ENCODE measurements at places on chromosomes 7 and 10.

- no peak for DNase-seq
Measured at GRCh38 chr7:7761974-7762779, 43.8 kb upstream of the RPA3 start.

- no peak for DNase-seq
Measured at GRCh38 chr7:115216652-115217051, 294.8 kb downstream of the MDFIC start.

DNA sequence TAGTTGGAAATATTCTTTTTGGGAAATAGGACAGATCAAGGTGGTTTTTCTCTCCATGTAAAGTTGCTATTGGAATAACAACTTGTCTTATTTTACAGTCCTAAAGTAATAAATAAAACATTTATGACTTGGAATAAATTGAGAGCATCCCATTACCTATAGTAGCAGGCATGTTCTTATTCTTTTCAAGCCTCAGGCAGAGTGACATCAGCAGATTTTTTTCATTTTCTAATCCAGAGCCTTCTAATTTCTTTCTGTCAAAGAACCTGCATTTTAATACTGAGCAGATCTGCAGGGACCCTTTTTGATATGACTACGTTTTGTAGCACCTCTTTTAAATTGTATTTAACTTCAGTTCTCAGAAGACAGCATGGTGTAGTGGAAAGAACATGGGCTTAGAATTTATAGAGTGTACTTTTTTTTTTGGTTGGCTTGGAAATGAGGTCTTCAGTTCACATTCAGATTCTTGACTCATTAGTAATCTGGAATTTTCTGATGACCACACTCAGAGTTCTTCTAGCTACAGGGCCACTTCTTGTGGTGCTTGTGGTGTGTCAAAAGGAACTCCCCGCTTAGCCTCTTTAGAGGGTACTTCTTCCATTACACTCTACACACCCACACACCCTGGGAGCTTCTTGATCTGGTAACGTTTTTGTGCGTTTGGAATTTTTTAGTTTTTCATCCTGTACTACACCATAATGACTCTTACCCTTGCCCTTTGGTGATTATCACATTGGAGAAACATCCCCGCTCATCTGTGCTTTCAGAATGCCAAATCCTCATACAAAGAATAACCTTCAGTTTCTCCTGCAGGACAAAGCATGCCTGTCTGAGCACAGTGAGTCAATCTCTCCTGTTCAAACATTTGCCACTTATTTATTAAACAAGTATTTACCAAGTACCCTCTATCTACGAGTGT is 34.6 kb downstream of the AGK start:
- DNase-seq: peak; percentile 50

DNA sequence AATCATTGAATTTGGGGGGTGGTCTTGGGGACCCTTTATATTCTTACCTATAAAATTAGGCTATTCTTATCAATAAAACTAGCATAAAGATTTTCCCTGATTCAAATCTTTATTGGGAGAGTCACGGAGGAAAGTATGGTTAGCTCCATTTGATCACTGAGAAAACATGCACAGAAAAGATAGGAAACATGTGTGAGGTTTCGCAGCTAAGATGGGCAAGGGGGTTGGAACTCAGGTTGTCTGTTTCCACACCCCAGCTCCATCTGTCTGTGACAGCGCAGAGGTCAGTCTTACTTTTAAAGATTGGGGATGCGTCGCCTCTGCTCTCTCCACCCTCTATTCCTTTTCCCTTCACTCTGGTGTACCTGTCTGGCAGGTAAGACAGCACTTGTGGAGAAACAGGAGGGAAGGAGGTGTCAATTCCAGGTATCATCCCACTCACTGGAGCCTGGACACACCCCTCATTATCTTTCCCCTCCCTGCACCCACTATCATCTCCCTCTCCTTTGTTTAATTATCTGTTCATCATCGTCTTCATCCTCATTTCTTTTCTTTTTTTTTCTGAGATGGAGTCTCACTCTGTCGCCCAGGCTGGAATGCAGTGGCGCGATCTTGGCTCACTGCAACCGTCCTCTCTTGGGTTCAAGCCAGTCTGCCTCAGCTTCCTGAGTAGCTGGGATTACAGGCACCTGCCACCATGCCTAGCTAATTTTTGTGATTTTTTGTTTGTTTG is 2.4 kb upstream of the DENND10 start:
- no peak for DNase-seq

DNA sequence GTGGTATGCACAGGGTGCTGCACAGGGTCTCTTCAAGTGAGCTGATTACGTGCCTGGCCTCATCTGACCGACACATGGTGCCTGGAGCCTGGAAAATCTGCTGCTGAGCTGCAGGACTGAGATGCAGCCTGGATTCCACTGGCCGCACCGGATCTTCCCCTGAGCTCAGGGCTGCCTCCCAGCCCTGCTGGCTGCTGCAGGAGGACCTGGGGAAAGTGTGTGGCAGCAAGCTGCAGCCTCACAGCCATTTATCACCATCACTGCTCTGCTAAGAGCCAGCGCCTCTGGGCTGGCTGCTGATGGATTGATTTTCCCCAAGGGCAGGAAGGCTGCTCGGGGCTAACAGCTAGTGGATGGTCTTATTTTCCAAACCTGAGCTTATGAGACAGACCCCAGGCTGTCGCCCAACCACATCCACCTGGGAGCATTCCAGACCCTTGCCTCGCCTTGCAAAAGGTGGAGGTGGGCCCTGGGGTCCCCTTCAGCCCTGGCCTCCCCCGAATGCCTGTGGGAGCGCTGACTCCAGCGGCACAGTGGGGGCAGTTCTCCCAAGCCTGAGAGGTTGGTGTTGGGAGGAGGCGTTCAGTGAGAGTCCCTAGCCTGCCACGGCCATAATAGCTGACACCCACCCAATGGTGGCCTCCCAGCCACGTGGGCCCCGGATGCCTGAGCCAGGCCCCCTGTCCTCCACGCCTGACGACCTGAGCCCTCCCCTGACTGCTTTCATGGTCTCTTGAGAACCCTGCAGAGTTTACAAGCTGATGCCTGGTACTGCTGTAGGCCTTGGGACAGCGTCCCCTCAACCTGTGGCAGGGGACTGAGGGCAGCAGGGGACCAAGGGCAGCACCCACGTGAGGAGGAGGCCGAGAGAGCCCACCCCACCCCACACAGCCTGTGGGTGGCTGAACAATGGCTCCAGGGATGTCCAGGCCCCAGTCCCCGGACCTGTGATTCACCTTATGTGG is 38.2 kb downstream of the STK32C start:
- no peak for DNase-seq

GRCh38 chr7:140342727-140343514 is 55.4 kb downstream of the SLC37A3 start:
- no peak for DNase-seq

DNA sequence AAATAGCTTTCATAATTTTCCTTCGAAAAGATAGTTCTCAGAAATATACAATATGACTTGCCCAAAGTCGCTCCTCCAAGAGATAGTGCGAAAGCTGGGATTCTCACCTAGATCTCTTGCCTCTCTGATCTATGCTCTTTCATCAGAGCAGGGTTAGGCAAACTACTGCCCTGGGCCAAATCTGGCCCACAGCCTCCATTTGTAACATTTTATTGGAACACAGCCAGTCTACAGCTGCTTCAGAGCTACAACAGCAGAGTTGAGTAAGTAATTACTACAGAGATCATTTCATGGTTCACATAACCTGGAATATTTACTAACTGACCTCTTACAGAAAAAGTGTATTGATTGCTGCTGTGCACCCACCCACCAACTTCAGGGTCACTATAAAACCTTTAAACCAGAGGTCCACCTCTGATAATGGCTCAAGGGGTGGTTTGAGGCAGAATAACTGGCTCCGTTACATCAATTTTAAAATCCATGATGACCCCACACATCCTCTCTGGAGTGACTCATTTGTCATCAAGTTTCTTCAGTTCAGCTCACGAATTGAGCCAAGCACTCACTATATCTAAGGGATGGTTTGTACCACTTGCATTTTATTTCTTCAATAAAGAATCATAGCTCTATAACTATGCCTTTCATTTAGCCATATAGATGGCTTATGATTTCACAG is 1019.0 kb downstream of the XPNPEP1 start:
- no peak for DNase-seq

DNA sequence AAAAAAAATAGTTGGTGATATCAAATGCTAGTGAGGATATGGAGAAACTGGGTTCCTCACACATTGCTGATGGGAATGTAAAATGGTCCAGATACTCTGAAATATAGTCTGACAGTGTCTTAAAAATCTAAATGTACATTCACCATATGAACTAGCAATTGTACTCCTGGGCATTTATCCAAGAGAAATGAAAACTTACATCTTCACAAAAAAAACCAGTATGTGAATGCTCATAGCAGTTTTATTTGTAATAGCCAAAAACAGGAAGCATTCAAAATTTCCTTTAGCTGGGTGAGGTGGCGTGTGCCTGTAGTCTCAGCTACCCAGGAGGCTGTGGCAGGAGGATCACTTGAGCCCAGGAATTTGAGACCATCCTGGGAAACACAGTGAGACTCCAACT is 2.1 kb upstream of the SSC4D start:
- DNase-seq: no peak

DNA sequence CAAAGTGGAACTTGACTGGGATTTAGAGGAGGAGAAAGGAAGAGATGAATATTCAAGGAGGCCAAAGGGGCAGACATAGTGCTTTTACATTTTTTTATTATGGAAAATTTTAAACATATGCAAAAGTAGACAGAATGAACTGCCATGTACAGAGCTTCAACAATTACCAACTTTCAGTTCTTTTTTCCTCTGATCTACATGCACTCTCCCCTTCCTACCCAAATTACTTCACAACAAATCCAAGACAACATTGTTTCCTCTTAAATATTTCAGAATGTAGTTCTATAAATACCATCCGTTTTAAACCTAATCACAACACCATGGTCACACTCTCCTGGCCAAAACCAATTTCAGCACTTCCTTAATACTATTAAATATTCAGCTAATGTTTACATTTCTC is 83.5 kb upstream of the FZD1 start:
- DNase-seq: no peak

GRCh38 chr7:21106296-21106732 is 319.6 kb upstream of the SP8 start:
- no peak for DNase-seq

- DNase-seq: no peak
Measured at GRCh38 chr7:6246251-6246917, 26.0 kb downstream of the CYTH3 start.

- DNase-seq: no peak
Measured at GRCh38 chr7:149330914-149331567, 69.0 kb downstream of the ZNF783 start.

- no peak for DNase-seq
Measured at GRCh38 chr10:86657011-86657395, 2.7 kb downstream of the OPN4 start.

DNA sequence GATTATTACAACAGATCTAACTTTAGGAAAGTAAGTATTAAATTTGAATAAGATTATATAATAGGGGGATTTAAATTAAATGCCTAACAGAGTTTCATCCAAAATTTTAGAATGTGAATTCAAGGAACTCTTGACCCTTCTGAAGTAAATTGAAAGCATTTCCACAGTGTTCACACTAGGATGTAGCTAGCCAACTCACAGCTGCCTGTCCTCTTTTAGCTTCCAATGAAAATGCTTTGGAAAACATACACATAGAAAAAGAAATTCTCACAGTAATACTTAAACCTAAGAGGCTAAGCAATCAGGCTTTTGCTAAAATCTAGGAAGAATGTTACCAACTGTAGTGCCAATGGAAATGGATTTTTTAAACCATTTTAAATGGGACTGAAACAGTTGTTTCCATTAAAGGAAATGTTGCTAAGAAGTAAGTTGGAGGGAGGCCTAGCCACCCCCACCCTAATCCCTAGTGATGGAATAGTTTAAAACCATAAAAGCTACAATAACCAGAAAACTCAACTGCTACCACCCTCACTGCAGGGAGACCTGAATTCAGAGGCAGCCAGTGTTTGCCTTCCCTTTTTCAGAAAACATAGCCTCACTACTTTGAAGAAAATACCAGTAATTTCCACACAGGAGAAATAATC is 58.3 kb downstream of the REEP3 start:
- DNase-seq: no peak

DNA sequence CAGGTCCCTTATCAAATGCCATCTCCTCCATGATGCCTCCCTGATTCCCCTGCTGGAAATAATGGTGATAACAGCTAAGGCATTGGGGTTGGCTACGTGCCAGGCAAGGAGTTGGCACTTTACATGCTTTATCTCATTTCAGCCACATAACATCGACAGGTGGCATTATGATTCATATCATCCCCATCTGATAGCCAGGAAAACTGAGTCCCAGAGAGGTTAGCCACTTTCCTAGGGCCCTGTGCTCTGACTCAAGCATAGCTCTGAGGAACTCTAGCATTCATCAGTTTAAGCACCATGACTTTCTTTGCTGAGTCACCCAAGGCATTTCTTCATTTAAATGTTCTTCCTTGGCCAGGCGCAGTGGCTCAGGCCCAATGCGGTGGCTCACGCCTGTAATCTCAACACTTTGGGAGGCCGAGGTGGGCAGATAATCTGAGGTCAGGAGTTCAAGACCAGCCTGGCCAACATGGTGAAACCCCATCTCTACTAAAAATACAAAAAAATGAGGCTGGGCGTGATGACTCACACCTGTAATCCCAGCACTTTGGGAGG is 6.6 kb downstream of the LEP start:
- DNase-seq: no peak

DNA sequence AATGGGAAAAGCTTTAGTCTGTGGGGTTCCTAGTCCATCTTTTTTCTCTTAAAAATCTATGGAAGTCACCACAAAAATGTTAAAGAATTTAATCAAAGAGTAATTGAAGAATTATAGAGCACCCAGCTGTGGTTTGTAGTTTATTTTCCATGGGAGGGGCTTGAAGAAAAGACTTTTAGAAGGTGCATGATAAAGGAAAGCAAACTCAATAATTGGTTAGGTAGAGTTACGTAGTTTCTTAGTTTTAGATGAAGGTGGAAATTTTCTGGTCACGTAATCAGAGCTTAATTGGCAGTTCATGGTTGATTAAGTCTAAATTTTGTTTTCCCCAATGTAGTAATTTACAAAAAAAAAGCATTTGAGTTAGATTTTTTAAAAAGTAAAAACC is 724 bp downstream of the ZNF107 start:
- no peak for DNase-seq

- DNase-seq: no peak
Measured at GRCh38 chr7:69781412-69781846, 183.2 kb downstream of the AUTS2 start.

DNA sequence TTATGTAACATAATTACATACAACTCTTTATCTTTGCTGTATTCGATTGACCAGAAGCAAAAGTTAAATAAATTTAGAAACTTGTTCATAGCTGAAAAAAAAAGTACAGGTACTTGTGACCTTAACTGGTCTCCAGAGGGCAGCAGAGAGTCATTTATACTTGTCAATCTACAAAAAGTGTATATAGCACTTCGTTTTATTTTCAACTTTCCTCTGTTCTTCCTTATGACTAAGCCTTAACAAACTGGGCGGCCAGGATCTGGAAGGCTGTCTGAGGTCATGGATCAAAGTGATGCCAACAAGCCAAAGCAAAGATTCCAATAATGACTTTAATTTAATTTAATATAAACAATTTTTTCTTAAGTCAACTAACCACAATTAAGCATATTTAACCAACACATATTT is 29.8 kb downstream of the C10orf67 start:
- peak; percentile 37 for DNase-seq

Measured in stimulated activated CD4-positive, alpha-beta T cell treated with anti-CD3 and anti-CD28 coated beads, Interleukin-4, amount 100 ng/mL, for 48 hours (primary cell).